ENCODE measurements at places on chromosomes 3 and 15.

DNA sequence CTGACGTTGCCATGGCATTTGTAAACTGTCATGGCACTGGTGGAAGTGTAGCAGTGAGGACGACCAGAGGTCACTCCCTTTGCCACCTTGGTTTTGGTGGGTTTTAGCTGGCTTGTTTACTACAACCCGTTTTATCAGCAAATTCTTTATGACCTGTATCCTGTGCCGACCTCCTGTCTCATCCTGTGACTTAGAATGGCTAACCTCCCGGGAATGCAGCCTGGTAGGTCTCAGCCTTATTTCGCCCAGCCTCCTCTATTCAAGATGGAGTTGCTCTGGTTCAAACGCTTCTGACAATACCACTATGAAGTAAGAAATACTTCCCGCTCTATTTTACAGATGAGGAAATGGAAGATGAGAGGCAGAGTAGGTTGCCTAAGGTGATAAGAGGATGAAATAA, 16.6 kb downstream of the PAQR9 start:
- peaks cover 16% of the 10 kb centered on the region for H3K4me1 ChIP-seq
- H3K27me3 ChIP-seq = peaks cover 3% of the 10 kb centered on the region
- H3K4me3 ChIP-seq = no peak overlapping the region
- DNase-seq = no peak

DNA sequence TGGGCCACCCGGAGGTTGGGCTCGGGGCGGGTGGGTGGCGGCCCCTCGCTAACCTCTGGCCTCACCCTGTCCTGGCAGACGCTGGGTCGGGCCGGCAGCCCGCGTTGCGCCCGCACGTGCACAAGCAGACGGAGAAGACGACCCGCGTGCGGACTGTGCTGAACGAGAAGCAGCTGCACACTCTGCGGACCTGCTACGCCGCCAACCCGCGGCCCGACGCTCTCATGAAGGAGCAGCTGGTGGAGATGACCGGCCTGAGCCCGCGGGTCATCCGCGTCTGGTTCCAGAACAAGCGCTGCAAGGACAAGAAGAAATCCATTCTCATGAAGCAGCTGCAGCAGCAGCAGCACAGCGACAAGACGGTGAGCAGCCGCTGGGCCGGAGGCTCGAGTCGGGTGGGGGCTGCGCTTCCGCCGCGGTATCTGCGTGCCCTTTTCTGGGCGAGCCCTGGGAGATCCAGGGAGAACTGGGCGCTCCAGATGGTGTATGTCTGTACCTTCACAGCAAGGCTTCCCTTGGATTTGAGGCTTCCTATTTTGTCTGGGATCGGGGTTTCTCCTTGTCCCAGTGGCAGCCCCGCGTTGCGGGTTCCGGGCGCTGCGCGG, 3.7 kb downstream of the ISL2 start:
- peak overlapping the region; percentile 75 for H3K4me3 ChIP-seq
- no peaks in the 10 kb centered on the region for H3K36me3 ChIP-seq
- peaks cover 57% of the 10 kb centered on the region for H3K4me1 ChIP-seq
- H3K27me3 ChIP-seq = peaks cover 98% of the 10 kb centered on the region
- DNase-seq = peak; percentile 49
- H3K27ac ChIP-seq = no peak overlapping the region

GRCh38 chr3:124851136-124851535, 36.0 kb downstream of the ITGB5 start:
- peaks cover 41% of the 10 kb centered on the region for H3K36me3 ChIP-seq
- DNase-seq = no peak
- H3K4me3 ChIP-seq = no peak overlapping the region
- peak overlapping the region; percentile 42 for H3K27ac ChIP-seq
- no peaks in the 10 kb centered on the region for H3K27me3 ChIP-seq
- H3K4me1 ChIP-seq = peaks cover 33% of the 10 kb centered on the region

- no peak overlapping the region for H3K27ac ChIP-seq
- H3K4me3 ChIP-seq = no peak overlapping the region
- peaks cover 3% of the 10 kb centered on the region for H3K27me3 ChIP-seq
- DNase-seq = no peak
Measured at GRCh38 chr3:180189310-180189648, 152.5 kb upstream of the PEX5L start.

GRCh38 chr3:188955919-188956318, 215.9 kb upstream of the TPRG1 start:
- no peak for DNase-seq
- peaks cover under 1% of the 10 kb centered on the region for H3K27me3 ChIP-seq
- H3K27ac ChIP-seq = no peak overlapping the region
- peaks cover 14% of the 10 kb centered on the region for H3K4me1 ChIP-seq

- peak; percentile 50 for DNase-seq
- H3K27ac ChIP-seq = peak overlapping the region; percentile 88
- H3K27me3 ChIP-seq = no peaks in the 10 kb centered on the region
- peaks cover 27% of the 10 kb centered on the region for H3K36me3 ChIP-seq
Measured at GRCh38 chr15:65344214-65344913, 33.4 kb downstream of the IGDCC3 start.

DNA sequence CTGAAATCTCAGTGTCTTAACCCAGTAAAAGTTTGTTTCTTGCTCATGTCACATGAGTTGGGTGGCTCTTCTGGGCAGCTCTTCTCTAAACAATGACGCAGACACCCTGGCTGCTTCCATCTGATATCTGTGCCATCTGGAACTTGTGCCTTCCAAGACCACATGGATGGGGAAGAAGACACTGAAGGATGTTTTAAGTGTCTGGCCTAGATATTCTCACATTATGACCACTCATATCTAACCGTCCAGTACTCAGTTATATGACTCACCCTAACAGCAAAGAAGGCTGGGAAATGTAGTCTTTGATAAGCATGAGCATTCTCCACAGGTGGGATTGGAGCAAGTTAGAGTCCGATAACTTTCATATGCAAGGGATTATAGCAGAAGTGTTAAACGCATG, 66.4 kb downstream of the RYR3 start:
- H3K4me3 ChIP-seq = no peak overlapping the region
- no peaks in the 10 kb centered on the region for H3K36me3 ChIP-seq
- no peak overlapping the region for H3K27ac ChIP-seq
- no peaks in the 10 kb centered on the region for H3K4me1 ChIP-seq
- no peak for DNase-seq

DNA sequence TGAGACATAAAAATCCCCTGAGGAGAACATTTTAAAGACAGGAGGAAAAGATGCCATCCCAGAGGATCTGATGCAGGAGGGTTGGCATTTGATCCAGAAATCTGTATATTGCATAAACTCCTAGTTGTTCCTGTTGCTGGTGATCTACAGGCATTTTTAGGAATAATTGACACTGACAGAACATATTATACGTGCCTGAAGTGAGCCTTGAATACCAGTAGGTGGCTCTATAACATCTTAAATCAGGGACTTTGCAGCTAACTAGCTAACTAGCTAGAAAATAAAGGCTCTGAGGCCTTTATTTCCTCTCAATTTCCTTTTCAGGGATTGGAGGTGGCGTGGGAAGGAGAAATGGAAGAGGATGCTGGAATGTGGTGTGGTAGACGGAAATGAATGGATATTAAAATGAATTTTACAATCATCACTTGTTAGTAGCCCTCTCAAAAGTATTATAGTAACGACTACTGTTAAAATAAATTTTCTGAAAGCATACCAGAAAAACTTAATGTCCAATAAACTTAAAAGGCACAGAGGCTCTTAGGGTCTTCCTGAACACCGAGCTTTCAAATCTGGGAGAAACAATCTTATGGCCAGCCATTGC, 73.8 kb upstream of the ZBED2 start:
- peak; percentile 8 for DNase-seq
- H3K4me1 ChIP-seq = peaks cover 37% of the 10 kb centered on the region
- H3K27me3 ChIP-seq = no peaks in the 10 kb centered on the region
- H3K27ac ChIP-seq = no peak overlapping the region

GRCh38 chr3:173938616-173939015, 541.1 kb downstream of the NLGN1 start:
- H3K4me3 ChIP-seq = no peak overlapping the region
- H3K27me3 ChIP-seq = no peaks in the 10 kb centered on the region
- no peaks in the 10 kb centered on the region for H3K36me3 ChIP-seq
- no peak for DNase-seq
- peaks cover 21% of the 10 kb centered on the region for H3K4me1 ChIP-seq

- H3K4me1 ChIP-seq = peaks cover 51% of the 10 kb centered on the region
- H3K4me3 ChIP-seq = peak overlapping the region; percentile 67
- H3K27me3 ChIP-seq = peaks cover 7% of the 10 kb centered on the region
Measured at GRCh38 chr15:100114100-100114499, 227.7 kb downstream of the ADAMTS17 start.

DNA sequence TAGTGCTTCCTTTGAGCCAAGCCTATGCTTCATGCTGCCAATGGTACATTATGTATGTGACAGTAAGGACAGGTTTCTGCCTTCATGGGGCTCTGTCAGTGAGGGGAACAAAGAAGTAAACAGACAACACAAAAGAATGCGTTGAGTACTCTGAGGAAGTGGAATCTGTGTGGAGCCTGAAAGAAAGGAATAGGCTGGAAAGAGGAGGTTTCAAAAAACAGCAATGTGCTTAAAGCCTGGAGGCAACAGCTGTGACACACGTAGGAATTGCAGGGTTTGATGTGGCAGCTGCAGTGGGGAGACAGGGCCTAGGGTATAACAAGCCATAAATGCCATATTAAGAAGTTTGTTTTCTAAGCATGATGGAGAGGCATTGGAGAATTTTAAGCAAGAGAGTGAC, 316.7 kb downstream of the CLSTN2 start:
- H3K27me3 ChIP-seq = peaks cover 4% of the 10 kb centered on the region
- no peak for DNase-seq
- peaks cover 23% of the 10 kb centered on the region for H3K4me1 ChIP-seq
- H3K27ac ChIP-seq = no peak overlapping the region
- H3K4me3 ChIP-seq = no peak overlapping the region
- no peaks in the 10 kb centered on the region for H3K36me3 ChIP-seq

DNA sequence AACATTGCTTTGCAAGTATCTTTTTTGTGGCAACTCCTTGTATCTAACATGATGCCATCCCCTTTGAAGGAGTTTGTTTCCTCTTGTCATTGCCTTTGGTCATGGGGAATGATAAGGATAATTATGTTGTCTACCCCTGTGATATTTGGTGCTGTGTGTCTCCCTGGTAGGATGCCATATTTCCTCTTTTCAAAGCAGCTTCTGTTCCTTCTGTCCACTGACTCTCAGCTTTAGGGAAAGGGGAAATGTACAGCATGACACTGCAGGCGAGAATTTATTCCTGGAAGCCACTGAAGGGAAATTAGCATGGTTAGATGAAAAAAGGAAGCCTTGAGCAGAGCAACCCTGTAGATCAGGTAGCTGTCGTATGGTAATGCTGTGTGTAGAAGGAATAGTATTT, 576.7 kb downstream of the CADM2 start:
- H3K36me3 ChIP-seq = no peaks in the 10 kb centered on the region
- no peaks in the 10 kb centered on the region for H3K27me3 ChIP-seq
- H3K27ac ChIP-seq = no peak overlapping the region
- H3K4me3 ChIP-seq = no peak overlapping the region

GRCh38 chr3:63333815-63334214, 55.7 kb downstream of the SYNPR start:
- no peak for DNase-seq
- H3K36me3 ChIP-seq = no peaks in the 10 kb centered on the region
- no peaks in the 10 kb centered on the region for H3K27me3 ChIP-seq
- H3K4me1 ChIP-seq = no peaks in the 10 kb centered on the region
- H3K4me3 ChIP-seq = no peak overlapping the region
- H3K27ac ChIP-seq = no peak overlapping the region

GRCh38 chr3:112321867-112322652, 10.9 kb upstream of the CD200 start:
- H3K4me3 ChIP-seq = peak overlapping the region; percentile 52
- H3K27me3 ChIP-seq = peaks cover 4% of the 10 kb centered on the region
- peaks cover 10% of the 10 kb centered on the region for H3K36me3 ChIP-seq
- no peak for DNase-seq

DNA sequence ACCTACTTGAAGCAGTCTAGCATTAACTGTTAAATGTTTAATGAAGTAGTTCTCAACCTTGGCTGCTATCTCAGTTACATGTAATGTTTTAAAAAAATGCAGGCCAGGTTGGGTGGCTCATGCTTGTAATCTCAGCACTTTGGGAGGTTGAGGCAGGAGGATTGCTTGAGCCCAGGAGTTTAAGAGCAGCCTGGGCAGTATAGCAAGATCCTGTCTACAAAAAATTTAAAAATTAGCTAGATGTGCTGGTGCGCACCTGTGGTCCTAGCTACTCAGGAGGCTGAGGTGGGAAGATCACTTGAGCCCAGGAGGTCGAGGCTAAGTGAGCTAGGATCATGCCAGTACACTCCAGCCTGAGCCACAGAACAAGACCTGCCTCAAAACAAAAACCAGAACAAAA, 29.3 kb downstream of the UBE2E1 start:
- peak overlapping the region; percentile 40 for H3K27ac ChIP-seq
- no peak for DNase-seq
- no peak overlapping the region for H3K4me3 ChIP-seq
- H3K27me3 ChIP-seq = no peaks in the 10 kb centered on the region
- peaks cover 11% of the 10 kb centered on the region for H3K36me3 ChIP-seq
- H3K4me1 ChIP-seq = peaks cover 49% of the 10 kb centered on the region

DNA sequence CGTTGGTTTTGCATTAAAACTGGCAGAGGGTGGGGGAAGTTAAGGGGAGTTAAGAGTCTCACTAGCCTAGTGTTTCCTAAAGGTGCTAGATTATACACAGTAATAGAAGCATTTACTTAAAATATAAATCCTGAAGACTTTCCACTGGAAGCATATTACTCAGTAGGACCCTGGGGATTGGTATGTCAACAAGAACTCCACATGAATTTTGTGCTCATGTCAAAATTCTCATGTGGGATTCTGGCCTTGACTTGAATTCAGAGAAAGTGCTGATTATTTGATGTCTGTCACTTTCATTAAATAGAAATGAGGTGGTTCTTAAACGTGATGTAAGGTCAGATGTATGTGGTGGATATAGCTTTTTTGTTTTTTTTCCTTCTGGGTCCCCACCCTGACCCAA, 997.2 kb downstream of the TUSC7 start:
- no peaks in the 10 kb centered on the region for H3K36me3 ChIP-seq
- H3K27ac ChIP-seq = no peak overlapping the region
- no peaks in the 10 kb centered on the region for H3K27me3 ChIP-seq
- peaks cover 4% of the 10 kb centered on the region for H3K4me1 ChIP-seq
